ENCODE measurements at places on chromosomes 4 and X. TPM values are rescaled to one million over a fixed set of nuclear protein-coding genes. Genes with fewer than 3 reads are reported as not detected.
A peak's percentile ranks its signal among the peaks of the same experiment; 100 is the strongest.

Gene SYN1
- 14.7 TPM for total RNA-seq

Gene CLTRN
- 0.41 TPM for total RNA-seq

Gene VCX3A
- not detected for total RNA-seq

Gene PCYT1B
- total RNA-seq = 29.8 TPM

Gene GRIA3
- 58.7 TPM for total RNA-seq

DNA sequence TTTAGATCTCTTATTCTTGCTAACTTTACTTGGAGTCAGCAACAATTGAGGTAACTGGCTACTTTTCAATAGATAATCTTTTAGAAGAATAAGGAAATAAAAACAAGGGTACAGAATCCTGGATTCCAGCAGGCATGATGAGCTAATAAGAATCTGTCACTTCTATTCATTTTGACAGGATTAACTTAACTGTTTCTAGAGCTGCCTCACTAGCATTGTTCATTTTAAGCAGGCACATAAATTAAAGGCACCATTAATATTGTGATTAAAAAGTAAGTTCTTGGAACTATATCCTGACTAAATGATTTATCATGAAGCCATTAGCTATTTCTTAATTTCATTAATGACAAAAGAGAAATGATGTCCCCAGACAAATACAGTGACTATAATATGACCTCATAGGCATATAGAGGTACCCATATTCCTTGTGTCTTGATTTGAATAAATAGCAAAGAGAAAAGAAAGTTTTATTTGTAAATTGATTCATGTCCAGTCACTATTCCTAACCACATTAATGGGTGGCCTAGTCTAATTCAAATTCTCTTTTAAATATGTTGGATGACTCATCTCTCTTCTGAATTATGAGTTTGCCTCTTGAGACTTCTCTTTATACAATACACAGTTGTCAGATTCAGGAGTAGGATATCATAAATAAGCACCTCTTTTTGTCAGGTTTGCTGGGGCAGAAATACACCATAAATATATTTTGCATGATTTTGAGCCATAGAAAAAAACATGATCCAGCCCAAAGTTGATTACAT is 343.0 kb downstream of the SLITRK2 start:
- no peak for DNase-seq

DNA sequence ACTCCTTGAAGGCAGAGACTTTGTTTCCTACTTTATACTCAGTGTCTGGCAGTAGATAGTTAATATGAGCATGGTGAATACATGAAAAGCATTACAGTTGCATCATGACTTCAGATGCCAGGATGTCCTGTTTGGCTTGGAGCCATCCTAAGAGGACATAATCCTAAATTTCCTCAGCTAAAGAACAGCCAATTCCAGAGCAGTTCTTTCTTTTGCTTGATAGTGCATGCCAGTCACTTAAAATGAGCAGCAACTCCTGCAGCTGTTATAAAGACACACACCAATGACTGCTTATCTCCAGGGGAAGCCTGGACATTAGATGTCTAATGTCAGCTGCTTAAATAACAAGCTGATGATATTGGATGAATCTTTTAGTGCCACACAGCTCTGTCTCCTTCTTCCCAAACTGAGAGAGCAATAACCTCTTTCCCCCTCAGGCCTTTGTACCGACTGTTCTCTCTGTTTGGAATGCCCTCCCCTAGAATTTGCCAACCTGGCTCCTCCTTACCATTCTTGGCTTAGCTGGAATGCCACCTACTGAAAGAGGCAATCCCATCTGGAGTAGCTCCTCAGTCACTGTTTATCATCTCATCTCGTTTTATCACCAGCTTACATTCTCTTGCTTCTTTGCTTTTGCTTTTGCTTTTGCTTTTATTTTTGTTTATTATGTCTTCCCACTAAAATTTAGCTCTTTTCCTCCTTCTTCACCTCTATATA is 100.8 kb upstream of the USP38 start:
- no peak for DNase-seq

- no peak for DNase-seq
Measured at GRCh38 chr4:153522802-153523094, 56.6 kb downstream of the TMEM131L start.

GRCh38 chrX:82734140-82734539 is 774.0 kb upstream of the POU3F4 start:
- no peak for DNase-seq

- no peak for DNase-seq
Measured at GRCh38 chrX:40504801-40505605, 75.8 kb upstream of the ATP6AP2 start.

GRCh38 chrX:122666601-122667000 is 517.5 kb upstream of the GRIA3 start:
- no peak for DNase-seq

DNA sequence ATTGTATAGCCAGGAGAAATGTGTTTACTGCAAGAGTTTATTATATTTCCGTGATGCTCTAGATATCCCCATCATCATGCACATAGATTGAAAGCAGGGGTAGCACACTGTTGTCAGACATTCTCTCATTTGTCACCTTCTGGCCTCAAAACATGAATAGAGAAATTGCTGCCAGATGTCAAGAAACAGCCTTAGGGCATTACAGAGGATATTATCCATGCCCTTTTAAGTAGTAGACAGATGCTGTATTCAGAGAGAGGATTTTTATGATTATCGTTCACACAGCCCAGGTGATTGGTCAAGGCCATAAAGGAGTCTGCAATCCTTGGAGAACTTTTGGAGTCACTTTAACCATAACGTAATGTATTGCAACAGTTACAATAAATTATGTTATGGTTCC is 1961.5 kb upstream of the TENM3 start:
- DNase-seq = no peak

GRCh38 chr4:174217273-174218126 is 66.0 kb downstream of the FBXO8 start:
- DNase-seq = no peak

- no peak for DNase-seq
Measured at GRCh38 chrX:10931976-10932375, 179.2 kb upstream of the HCCS start.

DNA sequence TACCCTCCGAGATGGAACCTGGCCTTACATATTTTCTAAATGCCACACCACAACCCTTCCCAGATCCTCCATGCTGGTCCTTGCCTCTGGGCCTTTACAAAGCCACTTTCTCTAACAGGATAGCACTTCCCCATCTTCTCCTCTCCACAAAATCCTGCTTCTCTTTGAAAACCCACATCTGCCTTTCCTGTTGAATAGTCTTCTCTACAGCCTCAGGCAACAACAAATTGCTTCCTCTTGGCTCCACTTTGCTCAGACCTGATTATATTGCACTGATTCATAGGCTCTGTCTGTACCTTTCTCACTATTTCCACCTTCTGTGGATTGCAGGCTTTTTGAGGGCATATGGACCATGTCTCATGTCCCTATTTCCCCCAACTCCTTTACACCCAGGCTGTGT is 203.7 kb upstream of the MBNL3 start:
- no peak for DNase-seq

DNA sequence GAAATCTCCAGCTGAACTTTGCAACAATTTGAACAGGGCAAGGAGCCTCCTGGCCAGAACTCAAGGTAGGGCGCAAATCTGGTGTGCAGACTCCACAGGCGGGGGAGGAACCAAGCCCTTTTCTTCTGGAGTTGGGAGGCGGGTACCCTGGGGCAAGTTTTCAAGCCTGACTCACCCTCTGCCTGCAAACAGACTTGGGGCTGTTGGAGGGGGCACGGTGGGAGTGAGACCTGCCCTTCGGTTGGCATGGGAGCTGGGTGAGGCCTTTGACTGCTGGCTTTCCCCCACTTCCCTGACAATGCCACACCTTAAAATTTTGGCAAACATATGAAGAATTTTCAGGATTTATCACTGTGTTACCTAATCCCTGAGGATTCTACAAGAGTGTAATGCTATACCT is 709.8 kb upstream of the DIAPH2 start:
- no peak for DNase-seq

- DNase-seq = no peak
Measured at GRCh38 chrX:51862920-51863319, 30.5 kb upstream of the MAGED1 start.

DNA sequence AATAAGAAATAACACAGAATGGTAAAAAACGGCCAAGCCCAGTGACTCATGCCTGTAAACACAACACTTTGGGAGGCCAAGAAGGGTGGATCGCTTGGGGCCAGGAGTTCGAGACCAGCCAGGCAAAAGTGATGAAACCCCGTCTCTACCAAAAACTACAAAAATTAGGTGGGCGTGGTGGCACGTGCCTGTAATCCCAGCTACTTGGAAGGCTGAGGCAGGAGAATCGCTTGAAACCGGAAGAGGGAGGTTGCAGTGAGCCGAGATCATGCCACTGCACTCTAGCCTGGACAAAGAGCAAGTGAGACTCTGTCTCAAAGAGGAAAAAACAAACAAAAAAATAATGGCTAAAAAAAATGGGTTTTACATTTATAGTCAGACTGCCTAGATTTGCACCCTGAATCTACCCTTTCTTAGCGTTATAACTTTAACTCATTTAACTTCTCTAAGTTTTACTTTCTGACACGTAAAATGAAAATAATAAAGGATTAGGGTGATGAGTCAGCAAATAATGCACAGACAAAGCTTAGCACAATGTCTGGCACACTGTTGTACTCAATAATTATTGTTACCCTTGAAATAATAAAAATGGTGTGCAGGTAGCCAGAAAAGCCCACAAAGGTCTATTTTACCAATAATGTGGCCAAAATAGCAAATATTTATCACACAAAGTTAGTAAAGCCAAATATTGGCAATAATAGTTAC is 55.0 kb downstream of the ATP11C start:
- DNase-seq = no peak

- DNase-seq = no peak
Measured at GRCh38 chrX:21747558-21747957, 10.4 kb downstream of the SMPX start.

DNA sequence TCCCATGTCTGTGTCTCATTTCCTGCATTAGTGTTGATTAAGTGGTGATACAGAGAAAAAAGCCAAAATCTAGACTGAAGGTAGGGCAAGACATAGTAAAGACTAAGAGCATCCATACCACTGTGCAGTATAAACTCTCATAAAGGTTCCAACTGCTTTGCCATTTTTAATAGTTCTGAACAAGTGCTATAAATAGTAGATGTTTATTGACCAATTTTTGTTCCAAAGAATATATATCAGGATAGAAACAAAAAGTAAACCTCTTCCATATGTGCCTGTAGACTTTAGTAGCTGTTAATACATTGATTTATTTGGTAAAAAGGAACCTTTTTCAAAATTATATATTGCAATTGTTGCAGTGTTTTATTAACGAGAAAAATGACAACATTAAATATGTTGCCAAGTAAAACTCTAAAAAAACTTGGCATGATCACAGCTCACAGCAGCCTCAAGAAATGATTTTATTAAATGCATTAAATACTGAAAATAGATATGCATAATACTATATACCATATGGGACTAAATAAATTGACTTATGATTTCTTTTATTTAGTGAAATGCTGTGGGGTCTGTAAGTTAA is 22.3 kb upstream of the AASDH start:
- DNase-seq = no peak

DNA sequence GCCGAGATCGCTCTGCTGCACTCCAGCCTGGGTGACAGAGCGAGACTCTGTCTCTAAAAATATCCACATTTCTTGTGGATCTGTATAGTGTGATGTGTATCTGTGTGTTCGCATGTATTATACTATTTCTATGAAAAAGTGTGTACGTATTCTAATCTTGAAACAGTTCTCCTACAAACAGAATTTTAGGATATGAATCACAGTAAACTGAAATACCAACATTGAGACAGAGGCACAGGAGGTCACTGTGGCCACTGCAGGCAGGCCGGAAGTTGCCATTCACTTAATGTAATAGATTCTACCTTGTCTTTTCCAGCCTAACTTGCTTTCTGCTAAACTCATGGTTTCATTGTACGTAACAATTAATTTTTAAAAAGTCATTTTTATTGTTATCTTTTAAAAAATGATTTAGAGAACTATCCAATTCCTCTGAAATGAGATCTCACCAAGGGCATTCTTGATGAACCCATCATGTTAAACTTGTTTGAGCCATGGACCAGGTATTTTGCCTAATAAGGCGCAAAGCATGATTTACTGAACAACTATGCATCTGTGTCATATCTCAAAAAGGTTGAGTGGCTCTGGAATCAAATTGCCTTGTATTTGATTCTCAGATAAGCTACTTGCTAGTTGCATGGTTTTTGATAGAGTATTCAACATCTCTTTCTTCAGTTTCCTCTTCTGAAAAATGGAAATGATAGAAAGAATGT is 154.9 kb upstream of the GYPA start:
- no peak for DNase-seq

DNA sequence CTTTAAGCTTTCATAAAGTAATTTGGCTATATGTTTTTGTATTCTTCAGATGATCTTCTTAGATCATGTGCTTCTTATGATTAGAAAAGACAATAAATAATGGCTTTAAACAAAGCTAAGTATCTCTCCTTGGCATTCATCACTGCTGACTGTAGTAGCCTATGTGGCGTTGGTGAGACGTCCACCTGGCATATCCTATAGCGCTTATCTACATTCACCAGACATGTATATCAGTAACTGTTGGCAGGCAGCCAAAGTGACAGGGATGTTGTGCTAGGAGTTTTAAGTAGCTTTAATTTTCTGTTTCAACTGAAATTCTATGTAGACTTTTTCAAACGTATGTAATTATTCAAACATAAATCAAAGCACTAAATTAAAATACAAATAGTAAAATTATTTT is 276.4 kb downstream of the IL15 start:
- DNase-seq = no peak

- DNase-seq = no peak
Measured at GRCh38 chr4:115865736-115866135, 752.3 kb upstream of the NDST4 start.

DNA sequence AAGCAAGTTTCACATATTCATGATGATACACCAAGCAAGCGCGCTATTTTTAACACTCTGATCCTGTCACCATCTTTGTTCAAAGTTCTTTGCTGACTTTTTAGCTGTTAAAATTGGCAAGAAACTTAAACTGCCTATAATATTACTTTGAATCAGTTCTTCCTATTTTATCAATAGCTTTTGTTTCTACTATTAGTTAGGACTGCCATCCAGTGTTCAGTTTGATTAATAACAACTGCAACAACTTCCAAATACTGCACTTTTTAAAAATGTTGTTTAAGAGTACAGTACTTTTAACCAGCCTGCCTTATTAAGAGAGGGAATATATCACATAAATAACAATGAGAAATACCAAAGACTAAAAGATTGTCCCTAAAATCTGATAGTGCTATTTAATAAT is 614.3 kb downstream of the FAM133A start:
- no peak for DNase-seq

GRCh38 chr4:2281575-2282343 is 19.9 kb upstream of the MXD4 start:
- no peak for DNase-seq

DNA sequence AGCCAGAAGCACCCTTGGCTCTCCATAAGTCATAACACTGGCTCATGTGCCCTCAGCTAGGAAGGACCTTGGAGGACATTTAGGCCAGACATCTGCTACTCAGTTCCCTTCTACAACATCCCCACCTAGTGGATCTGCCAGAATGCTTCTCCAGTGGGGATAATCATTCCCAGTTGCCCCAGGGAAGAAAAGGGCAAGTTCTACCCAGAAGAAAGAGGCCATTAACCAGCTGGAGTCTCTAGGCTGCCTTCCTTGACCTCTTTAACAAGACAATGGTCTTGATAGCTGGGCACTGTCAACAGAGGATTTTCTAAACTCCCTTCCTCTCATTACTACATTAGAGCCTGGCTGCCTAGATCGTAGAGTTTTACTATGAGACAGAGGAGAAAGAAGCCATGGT is 42.0 kb downstream of the LGI2 start:
- DNase-seq = peak; percentile 42

GRCh38 chr4:47863486-47863885 is 25.6 kb upstream of the CORIN start:
- DNase-seq = no peak

- no peak for DNase-seq
Measured at GRCh38 chr4:183241721-183242151, 78.3 kb downstream of the CLDN22 start.
